ENCODE measurements at places on chromosomes 2 and 18.

GRCh38 chr2:231717281-231718171, 9.2 kb downstream of the PTMA start:
- no peak for DNase-seq

DNA sequence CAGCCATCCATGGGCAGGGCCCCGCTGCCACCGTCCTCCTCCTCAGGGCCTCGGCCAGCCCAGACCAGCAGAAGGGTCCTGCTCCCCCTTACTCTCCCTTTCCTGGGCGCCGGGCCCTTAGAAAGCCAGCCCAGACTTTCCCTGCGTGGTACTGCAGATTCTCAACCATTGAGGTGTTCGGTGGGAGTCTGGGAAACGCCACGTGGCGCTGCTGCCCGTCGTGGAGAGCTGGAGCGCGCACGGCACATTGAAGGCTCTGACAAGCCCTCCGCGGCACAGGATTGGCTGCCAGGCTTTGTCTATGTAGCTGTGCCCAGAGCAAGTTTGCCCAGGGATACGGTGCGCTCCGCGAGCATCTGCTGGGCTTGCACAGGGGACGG, 10.4 kb upstream of the KLHL30 start:
- DNase-seq, result no peak

DNA sequence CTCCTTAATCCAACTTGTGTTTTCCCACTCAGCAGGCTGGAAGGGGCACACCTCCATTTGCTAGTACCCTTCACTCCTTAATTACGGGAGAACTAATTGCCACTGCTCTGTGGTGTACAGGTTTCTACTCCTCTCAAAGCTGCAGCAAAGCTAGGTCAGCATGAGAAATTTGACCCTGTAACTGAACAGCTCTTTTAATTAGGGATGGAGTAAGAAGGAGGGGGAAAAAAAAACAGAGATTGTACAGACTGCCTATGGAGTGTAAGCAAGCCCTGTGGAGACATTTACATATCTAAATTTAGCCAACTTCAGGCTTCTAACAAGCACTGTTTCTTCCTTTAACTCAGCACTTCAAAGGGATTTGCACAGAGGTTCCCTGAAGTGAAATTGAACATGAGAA, 629.7 kb upstream of the SETBP1 start:
- DNase-seq, result no peak

DNA sequence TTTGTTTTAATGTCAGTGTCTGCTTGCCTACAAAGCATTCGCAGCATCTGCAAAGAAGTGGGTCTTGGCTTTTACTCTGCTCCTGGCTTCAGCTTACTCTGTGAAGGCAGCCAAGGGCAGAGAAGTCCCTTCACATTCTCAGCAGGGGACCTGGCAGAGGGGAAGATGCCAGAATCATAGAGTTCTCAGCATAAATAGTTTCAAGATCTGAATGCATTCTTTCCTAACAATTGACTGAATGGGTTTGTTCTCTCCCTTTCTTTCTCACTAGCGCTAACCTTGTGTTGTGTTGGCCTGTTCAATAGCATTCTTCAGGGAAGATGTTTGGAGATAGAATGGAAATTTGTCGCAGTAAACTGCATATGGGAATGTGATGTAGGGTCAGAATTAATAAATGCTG, 106.9 kb downstream of the FARSB start:
- DNase-seq, result no peak

GRCh38 chr2:71948781-71949536, 198.7 kb downstream of the CYP26B1 start:
- no peak for DNase-seq

GRCh38 chr18:8020132-8020846, 453.2 kb downstream of the PTPRM start:
- no peak for DNase-seq

DNA sequence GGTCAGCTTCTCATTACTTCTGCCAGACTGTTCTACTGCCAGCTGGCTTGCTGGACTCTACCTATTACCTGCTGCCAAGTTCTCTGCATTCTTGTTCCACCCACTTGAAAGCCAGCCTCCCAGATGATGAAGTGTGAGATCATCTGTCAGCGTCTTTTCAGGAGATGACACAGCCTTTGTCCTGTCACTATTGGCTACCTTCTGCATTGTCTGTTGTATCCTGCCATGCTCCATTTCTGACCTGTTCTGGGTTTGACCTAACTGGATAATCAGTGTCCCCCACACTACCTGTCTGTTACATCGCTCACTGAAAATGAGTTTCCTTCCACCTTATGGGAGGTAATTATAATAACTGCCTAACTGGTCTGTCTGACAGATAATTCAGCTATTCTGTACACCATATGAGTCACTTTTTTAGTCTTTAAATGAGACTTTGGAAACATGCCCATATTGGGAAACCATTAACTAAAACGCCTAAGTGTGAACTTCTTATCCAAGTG, 520.6 kb downstream of the METTL4 start:
- DNase-seq, result no peak

GRCh38 chr2:75113231-75113869, 86.0 kb downstream of the TACR1 start:
- no peak for DNase-seq

- no peak for DNase-seq
Measured at GRCh38 chr2:65722028-65722778, 289.8 kb upstream of the SPRED2 start.

DNA sequence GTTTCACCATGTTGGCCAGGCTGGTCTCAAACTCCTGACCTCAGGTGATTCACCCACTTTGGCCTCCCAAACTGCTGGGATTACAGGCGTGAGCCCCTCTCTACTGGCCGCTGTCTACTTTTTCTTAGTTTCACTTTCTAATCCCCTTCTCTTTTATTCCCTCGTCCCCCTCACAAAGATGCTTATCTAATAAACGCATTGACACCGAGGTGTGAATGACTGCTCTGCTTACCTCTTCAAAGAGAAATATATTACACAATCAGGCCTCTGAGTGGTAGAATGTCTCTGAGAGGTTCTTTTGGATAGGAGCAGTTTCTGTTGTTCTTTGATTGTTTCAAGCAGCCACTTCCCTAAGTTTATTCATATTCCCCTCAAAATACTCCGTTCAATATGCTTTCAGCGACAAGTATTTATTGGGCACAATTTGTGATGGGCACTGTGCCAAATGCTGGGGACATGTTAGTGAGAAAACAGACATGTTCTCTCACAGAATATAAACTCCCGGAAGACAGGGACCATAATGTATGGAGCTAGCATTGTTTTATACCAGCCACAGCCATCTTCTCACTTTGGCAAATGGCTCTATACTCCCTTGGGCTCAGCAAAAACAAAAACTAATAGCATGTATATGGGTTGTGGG, 34.7 kb upstream of the RAPH1 start:
- no peak for DNase-seq

GRCh38 chr18:32851936-32852335, 79.1 kb upstream of the KLHL14 start:
- no peak for DNase-seq

- DNase-seq, result no peak
Measured at GRCh38 chr2:181305301-181306123, 151.7 kb upstream of the ITGA4 start.

DNA sequence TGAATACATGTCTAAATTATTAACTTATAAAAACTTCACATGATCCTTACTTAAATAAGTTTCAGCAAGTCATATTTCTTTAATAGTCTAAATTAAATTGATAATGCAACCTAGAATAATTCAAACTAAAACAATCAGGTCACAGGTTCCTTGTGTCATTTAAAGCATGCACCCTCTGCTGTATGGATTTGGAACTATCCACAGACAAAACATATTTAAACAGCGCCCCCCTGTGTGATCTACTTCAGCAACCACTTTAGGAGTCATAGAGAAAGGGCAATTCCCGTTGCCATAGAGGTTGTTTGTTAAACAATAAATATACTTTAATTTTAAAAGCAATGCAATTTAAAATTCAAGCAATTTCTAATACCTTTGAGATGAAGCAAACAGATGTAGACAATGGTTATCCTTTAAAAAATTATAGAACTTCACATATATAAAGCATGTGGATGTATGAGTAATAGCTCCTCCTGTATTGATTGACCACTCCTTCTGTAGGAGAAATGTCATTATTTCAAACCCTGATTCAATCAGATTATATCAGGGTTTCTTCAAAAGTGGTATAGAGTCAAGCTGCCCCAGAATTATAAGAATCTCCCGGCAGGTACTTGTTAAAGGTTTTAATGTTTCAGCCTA, 21.2 kb downstream of the GRB14 start:
- DNase-seq, result no peak

DNA sequence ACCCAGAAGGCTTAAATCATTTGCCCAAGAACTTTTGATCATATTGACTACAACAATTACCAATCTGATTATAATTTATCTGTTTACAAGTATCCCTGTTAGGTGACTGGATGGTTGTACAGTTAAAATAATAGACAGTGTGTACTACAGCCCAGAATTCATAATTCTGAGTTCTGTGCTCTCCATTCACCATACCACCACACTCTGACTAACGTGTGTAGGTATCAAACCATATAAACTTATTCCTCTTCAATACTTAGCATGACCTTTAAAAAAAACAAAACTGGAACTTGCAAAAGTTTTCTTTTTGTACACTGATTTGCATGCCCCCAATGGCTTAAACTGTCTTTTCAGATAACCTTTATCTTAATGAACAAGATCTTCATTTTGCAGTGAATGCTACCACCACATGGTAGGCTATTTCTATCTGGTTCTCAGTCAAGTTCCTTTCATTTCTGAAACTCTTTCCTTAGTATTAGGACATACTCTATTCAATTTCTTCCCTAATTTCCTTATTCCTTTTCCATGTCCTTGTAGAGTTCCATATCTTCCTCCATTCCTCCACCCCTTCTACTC, 50.9 kb downstream of the SOS1 start:
- DNase-seq, result no peak

- DNase-seq, result peak; percentile 20
Measured at GRCh38 chr2:190320696-190321095, 1.1 kb upstream of the HIBCH start.

GRCh38 chr2:173191601-173192000, 116.0 kb downstream of the MAP3K20 start:
- DNase-seq, result no peak

- DNase-seq, result no peak
Measured at GRCh38 chr2:7116511-7116910, 199.3 kb downstream of the RNF144A start.

GRCh38 chr2:28730641-28731146, 20.9 kb upstream of the PPP1CB start:
- no peak for DNase-seq

- DNase-seq, result no peak
Measured at GRCh38 chr2:57160976-57161375, 885.6 kb upstream of the VRK2 start.

DNA sequence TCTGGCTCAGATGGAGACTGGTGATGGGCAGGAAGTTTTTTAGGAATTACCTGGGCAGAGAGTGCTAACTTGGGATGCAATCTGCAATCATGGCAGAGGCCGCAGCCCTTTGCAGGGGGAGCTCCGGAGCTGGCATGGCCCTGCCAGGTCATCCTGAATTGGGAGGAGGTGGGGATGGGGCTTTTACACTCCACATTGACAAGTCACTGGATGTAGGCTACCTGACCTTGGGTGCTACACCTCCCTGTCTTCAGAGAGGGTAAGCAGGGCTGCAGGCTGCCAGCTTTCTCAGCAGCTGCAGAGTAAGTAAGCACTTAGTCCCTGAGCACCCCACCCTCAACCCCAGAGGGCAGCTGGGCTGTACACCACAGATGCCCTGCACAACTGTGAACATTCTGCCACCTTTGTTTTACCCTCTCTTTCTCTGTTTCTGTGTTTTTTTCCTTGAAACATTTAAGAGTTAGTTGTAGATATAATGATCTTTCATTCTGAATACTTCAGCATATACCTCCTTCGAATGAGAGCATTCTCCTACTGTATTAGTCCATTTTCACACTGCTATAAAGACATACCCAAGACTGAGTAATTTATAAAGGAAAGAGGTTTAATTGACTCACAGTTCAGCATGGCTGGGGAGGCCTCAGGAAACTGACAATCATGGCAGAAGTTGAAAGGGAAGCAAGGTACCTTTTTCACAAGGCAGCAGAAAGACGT, 6.8 kb upstream of the HS1BP3 start:
- DNase-seq, result no peak

GRCh38 chr2:190553254-190553653, 18.7 kb upstream of the NEMP2 start:
- DNase-seq, result no peak

GRCh38 chr2:20106746-20107145, 55.3 kb upstream of the LAPTM4A start:
- DNase-seq, result no peak

- DNase-seq, result no peak
Measured at GRCh38 chr2:168314236-168314635, 66.8 kb upstream of the STK39 start.

Measured in stimulated activated CD4-positive, alpha-beta T cell treated with anti-CD3 and anti-CD28 coated beads, Interleukin-2, amount 100 ng/mL, for 4 hours (primary cell).